Stimulated activated naive B cell treated with anti-CD40 and anti-IgM and Interleukin-4, amounts not matched to agents 10 μg/mL and 1 μg/mL and 100 μg/mL, for 72 hours (primary cell): ENCODE measurements at places on chromosomes 13 and 19.

DNA sequence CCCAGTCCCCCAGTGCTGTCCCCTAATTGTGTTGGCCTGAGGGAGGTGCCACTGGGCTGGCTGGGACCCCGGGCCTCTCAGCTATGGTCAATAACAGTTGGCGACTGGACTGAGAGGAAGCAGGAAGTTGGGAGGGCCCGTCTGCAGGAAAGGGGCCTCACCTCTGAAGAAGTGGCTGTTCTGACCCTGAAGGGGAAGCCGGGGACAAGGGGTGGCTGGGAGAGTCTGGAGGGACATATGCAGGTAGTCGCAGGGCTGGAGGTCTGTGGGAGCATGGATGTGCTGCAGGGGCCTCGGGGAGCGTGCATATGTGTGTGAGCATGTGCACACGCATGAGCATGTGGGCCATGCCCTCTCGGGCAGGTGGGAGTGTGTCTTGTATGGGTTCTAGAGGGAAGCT, 5.9 kb downstream of the PKN1 start:
- no peak for DNase-seq

DNA sequence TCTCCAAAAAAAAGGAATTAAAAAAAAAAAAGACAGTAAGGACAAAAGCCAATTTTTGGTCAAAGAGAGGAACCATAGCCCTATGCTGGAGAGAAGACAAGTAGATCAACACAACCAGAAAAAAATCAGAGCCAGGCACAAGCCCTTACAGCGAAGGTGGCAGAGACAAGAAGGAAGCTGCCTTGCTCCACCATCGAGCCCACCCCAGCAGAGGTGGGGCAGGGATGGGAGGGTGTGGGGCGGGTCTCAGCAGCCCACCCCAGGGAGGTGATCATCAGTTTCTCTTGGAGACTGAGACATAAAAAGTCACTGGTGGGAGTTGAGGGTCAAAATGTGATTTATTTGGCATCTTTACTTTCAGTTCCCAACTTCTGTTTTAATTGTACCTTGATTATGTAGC, 332.4 kb downstream of the FOXO1 start:
- no peak for DNase-seq

DNA sequence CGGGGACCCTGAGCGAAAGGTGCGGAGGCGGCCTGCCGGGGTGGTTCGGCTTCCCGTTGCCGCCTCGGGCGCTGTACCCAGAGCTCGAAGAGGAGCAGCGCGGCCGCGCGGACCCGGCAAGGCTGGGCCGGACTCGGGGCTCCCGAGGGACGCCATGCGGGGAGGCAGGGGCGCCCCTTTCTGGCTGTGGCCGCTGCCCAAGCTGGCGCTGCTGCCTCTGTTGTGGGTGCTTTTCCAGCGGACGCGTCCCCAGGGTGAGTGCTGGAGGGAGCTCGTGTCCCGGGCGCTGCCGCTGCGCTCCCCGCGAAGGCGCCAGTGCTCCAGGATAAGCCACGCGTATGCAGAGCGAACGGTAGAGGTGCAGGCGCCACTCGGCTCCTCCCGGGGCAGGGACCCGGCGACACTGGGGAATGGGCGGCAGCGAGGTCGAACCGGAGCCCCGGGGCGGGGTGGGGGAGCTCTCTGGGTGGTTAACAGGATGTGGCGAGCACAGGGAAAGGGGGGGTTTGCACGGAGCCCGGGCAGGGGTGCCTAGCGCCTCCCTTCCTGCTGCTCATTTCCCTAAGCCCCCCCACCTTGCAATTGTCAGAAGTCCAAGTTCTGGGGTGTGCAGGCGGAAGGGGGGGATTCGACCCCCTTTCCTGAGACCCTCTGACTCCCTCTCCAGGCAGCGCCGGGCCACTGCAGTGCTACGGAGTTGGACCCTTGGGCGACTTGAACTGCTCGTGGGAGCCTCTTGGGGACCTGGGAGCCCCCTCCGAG, at the start of gene IL27RA:
IL27RA (plus strand) TSS at position 44 of the 762 bp plus-strand sequence; CDS start at position 155, 111 bp downstream.
- DNase-seq, result peak; percentile 68

DNA sequence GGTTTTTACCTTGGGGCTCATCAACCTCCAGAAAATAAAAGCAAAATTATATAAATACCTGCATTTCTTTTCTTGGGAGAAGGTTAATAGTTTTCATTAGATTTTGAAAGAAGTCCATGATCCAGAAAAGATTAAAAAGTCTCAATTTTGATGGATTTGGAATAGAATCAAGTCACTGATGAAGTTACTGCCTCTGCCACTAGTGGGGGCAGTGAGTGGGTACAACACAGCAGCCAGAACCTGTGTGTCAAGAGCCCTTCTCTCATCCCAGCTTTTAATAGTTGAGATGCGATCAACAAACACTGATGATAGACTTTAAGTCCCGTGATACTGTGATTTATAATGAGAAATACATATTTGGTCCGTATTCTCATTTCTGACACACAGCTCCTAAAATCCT, 686.7 kb downstream of the DIAPH3 start:
- no peak for DNase-seq

GRCh38 chr19:18612772-18613588, at the start of gene TMEM59L:
Gene TMEM59L (plus strand): TSS chr19:18612870. CDS start chr19:18612959, 89 bp downstream.
- no peak for DNase-seq

DNA sequence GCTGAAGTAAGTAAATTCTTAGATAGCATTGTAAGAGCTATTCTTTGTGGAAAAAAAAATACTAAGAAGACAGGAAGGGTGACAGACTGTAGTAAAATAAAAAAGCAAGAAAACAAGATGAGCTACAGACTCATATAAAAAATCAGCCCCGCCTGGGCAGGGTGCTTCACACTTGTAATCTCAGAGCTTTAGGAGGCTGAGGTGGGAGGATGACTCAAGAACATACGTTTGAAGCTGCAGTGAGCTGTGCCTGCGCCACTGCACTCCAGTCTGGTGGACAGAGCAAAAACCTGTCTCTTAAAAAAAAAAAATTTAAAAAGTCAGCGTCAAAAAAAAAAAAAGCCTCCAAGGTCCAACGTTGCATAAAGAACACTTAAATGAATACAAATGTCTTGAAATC, 102.1 kb downstream of the VWA8 start:
- DNase-seq, result no peak

DNA sequence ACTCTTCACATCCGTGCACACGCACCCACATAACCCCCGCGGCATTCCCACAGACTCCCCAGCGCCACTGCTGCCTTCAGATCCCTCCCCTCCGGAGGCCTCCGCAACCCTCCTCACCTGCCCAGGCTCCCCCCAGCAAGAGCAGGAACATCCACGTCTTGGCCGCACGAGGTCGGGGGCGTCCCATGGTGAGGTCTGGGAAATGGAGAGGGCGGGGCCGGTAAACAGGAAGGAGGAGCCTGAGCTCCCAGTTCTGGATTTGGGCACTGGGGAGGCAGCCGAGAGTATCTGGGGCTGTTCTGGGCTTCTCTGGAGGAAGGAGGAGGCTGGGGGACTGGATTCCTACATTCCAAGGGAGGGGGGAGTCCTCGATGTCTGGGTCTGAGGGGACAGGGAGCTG, 423 bp downstream of the KLK8 start:
- DNase-seq, result no peak

- no peak for DNase-seq
Observed at GRCh38 chr19:46073268-46073922, 32.6 kb upstream of the IGFL4 start.

DNA sequence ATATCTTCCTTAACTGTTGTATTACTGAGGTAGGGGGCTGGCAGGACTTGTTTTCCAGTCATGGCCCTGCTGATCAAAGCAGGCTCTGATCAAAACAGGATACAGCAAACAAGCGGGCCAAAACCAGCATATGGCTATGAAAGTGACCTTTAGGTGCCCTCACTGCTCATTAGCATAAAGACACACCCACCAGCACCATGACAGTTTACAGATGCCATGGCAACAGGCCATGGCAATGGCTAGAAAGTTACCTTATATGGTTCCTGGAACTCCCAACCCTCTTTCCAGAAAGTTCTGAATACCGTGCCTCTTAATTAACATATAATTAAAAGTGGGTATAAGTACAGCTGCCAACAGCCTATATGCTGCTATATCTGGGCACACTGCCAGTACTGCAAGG, 551.4 kb upstream of the SGCG start:
- DNase-seq, result no peak

GRCh38 chr13:55160867-55161266, 1979.9 kb upstream of the PRR20A start:
- DNase-seq, result no peak

DNA sequence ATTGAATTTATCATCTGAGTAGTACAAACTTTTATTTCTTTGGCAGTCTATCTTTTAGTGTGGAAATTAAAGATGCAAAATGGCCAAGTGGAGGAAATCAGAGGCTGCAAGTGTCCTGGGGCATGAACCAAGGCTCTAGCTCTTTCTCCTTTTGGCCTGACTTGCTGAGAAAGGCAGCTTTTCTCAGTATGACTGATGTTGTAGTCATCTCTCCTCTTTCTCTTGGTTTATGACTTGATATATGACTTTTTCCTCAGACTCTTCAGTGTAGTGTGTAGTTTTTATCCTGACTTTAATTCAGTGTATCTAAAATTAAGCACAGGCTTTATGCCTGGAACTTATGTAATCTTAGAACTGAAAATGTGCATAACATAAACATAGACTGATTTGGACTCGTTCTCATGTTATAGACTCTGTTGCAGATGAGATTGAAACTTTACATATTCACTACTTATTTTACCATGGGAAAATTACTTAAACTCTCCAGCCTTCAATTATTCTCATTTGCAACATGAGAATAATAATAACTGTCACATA, 65.7 kb downstream of the SLITRK5 start:
- no peak for DNase-seq

- DNase-seq, result no peak
Observed at GRCh38 chr13:110323172-110323891, 16.2 kb downstream of the COL4A2 start.

DNA sequence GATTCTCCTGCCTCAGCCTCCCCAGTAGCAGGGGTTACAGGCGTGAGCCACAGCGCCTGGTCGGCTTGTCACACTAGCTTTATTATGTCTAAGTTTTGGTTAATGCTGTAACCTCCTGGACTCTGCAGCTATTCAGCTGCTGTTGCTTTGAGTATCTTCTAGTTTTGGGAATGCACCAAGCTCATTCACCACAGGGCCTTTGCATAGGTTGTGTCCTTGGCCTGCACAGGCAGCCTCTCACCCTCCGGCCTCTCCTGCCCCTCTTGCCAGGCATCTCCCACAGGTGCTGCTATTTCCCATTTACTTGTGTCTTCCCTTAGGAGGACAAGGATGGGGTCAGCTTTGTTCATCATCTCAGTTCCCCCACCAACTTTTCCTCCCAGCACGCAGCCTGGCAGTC, 2.4 kb upstream of the CCDC9 start:
- no peak for DNase-seq

DNA sequence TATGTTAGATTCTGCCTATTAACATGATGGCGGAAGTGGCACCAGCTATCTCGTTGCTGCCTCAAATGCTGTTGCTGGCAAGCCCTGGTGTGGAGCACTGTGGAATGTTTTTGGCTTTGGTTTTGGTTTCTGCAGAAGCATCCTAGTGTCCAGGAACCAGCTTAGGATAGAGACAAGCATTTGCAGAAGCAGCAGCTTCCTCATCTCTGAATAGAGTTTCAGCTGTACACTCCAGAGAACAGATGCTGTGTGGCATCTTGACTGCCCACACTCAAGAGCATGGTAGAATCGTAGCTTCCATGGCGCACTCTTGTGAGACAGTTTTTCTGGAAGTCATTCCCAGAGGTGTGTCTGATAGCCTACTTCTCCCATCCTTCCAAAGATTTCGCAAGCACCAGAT, 145.3 kb upstream of the RXFP2 start:
- no peak for DNase-seq

- no peak for DNase-seq
Observed at GRCh38 chr19:33624586-33624985, 2.8 kb downstream of the CHST8 start.

DNA sequence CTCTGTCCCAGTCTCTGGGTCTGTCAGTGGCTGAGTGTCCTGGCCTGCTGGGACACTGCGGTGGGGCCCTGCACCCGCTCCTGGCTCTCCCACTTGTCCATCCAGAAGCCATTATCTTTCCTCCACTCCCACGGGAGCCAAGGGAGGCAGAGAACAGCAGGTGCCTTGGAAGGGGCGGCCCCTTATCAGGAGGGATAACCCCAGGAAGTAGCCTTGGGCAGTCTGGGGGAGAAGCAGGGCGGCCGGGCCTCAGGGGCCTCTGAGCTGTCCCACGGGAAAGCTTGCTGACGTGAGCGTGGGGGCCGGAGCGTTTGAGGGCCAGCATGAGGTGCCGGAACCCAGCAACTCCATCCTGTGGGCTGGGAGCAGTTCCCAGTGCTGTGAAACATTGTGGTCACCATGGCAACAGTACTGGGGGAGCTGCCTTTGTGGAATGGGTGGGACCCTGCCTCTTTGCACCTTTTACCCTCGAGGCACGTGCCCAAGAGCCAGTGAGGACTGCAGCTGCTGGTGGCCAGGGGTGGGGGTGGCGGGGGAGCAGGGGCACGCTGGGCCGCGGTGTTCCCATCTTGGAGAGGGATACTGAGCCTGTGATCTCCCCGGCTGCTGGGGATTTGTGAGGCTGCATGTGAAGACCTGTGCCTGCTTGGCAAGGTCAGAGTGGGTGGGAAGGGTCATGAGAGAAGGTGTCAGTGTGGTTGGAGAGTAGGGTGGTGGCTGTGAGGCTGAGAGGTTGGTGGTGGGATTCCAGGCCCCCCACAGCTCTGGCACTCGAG, 20.9 kb downstream of the KLHL26 start:
- peak; percentile 51 for DNase-seq

- DNase-seq, result no peak
Observed at GRCh38 chr13:75693227-75693626, 57.1 kb downstream of the LMO7 start.

- no peak for DNase-seq
Observed at GRCh38 chr13:30600496-30600895, 17.2 kb upstream of the USPL1 start.

DNA sequence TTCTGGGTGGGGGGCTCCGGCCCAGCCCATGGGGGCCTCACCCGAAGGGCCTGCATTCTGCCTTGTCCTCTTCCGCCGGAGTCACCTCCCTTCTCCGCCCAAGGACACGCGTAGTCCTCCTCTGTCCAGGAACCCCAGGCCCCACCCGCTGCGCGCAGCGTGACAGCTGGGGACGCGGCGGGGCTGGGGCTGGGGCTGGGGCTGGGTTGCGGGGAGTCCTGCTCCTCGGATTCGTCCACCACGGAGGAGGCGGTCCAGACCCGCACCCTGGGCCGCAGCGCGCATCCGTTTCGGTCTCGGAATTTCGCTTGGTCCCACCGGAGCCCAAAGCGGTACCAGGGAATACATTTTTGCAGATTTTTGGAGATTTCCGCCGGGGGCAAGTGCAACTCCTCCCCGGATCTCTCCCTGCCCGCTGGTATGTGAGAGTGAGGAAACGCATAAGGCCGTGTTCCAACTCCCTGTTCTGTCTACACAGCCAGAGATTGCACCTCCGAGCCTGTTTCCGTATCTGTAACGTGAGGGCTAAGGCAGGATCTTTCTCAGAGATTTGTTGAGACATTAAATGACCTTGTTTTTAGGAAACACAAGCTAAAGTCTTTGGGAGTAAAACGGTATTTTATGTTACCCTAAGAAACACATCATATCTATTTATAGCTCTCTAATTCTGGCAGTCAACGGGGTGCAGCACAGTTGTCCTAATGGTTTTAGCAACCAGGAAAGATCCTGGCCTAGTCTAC, at the start of gene COX7A1:
COX7A1 (minus strand) TSS at position 96 of the 740 bp plus-strand sequence; CDS start at position 56, 40 bp downstream.
- DNase-seq, result no peak

GRCh38 chr19:41192574-41193429, at the start of gene CYP2S1:
Gene CYP2S1 (plus strand): TSS chr19:41193219. CDS start chr19:41193265, 46 bp downstream.
- no peak for DNase-seq

- DNase-seq, result no peak
Observed at GRCh38 chr13:31982540-31982939, 49.0 kb upstream of the FRY start.
